ENCODE measurements at places on chromosomes 6 and 20. TPM values are rescaled to one million over a fixed set of nuclear protein-coding genes. Genes with fewer than 3 reads are reported as not detected.
A peak's percentile ranks its signal among the peaks of the same experiment; 100 is the strongest.

- peak; percentile 72 for DNase-seq
- peaks cover 34% of the 10 kb centered on the region for H3K27me3 ChIP-seq
- peak overlapping the region; percentile 56 for H3K4me3 ChIP-seq
Observed at GRCh38 chr6:21664314-21665109, 71.0 kb downstream of the SOX4 start.

DNA sequence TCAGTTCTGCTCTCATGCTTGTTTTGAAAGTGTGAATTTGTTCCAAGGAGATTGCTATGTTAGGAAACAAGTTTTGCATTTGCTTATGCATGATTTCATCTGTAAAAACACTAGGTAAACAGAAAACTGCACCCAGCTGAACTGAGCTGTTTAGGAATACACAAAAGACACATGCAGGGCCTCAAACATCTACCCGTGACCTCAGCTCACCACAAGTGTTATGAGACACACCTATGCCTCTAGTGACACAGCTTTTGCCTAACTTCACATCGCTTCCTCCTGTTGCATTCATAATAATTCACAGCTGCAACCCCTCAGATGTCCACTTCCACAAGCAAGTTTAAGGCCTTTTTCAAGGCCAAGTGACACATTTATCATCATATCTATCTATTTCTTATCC, 98.0 kb upstream of the SLC24A3 start:
- no peak overlapping the region for H3K27ac ChIP-seq
- H3K4me1 ChIP-seq = no peaks in the 10 kb centered on the region
- H3K36me3 ChIP-seq = no peaks in the 10 kb centered on the region

DNA sequence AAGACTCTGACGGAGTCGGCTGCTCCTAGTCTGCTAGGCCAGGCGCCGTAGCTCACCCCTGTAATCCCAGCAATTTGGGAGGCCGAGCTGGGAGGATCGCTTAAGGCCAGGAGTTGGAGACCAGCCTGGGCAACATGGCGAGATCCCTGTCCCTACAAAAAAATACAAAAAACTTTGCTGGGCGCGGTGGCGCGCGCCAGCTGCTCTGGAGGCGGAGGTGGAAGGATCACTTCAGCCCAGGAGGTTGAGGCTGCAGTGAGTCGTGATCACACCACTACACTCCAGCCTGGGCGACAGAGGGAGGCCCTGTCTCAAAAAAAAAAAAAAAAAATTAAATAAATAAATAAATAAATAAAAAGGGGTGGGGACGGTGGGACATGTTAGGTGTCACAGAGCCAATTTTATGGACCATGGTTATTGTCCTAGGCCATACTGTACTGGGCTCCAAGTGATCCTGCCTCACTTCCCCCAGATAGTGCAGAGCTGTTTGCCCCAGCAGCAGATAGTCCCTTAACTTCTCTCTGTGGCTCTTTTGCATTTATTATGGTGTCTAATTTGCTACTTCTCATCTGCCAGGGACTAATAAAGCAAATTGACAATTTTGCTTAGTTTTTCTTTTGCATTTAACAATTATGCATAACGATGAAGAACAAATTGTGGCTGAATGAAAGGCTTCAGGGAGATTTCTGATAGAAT, 5.2 kb downstream of the PI16 start:
- peak; percentile 54 for DNase-seq
- no peak overlapping the region for H3K4me3 ChIP-seq
- H3K36me3 ChIP-seq = no peaks in the 10 kb centered on the region
- peaks cover 8% of the 10 kb centered on the region for H3K4me1 ChIP-seq
- H3K27ac ChIP-seq = no peak overlapping the region
- H3K27me3 ChIP-seq = no peaks in the 10 kb centered on the region

- H3K4me3 ChIP-seq = no peak overlapping the region
- no peak for DNase-seq
- H3K36me3 ChIP-seq = no peaks in the 10 kb centered on the region
- no peak overlapping the region for H3K27ac ChIP-seq
Observed at GRCh38 chr6:104522533-104522932, 337.2 kb downstream of the HACE1 start.

DNA sequence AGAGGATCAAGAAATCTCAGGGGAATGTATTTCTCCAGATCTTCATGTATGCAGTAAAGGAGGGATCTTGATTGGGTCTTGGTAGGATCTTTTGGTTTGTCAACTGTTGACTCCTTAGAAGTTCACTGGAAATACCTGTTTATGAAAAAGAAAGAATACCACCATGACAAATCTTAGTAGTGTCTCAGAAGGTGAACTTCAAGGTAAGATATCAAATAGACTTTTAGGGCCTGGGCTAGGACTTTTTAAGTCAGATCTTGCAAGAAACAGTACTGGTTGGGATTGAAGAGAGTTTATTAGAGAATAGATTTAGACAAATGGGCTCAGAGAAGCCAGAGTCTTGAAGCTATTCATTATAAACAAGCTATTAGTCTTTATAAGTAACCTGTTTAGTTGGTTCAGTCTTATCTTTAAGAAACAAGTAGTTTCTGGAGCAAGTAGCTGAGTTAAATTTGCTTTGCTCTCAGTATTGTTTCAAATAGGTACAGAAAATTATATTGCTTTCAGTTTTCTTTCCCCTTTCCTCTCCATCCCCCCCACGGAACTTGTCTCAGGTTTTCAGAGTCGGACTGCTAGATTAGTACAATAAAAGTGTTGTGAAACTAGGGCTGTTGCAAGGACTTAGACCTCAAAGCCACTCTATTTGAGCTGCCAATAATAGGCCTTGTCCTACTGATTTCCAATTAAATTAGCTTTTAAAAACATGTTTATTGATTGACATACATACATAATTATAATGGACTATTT, 529.1 kb upstream of the CITED2 start:
- no peaks in the 10 kb centered on the region for H3K36me3 ChIP-seq
- H3K4me3 ChIP-seq = no peak overlapping the region
- H3K27me3 ChIP-seq = no peaks in the 10 kb centered on the region
- H3K27ac ChIP-seq = no peak overlapping the region
- DNase-seq = no peak

- H3K4me3 ChIP-seq = no peak overlapping the region
- no peaks in the 10 kb centered on the region for H3K4me1 ChIP-seq
- no peaks in the 10 kb centered on the region for H3K27me3 ChIP-seq
- H3K27ac ChIP-seq = no peak overlapping the region
Observed at GRCh38 chr6:141463237-141463977, 669.3 kb upstream of the GJE1 start.

DNA sequence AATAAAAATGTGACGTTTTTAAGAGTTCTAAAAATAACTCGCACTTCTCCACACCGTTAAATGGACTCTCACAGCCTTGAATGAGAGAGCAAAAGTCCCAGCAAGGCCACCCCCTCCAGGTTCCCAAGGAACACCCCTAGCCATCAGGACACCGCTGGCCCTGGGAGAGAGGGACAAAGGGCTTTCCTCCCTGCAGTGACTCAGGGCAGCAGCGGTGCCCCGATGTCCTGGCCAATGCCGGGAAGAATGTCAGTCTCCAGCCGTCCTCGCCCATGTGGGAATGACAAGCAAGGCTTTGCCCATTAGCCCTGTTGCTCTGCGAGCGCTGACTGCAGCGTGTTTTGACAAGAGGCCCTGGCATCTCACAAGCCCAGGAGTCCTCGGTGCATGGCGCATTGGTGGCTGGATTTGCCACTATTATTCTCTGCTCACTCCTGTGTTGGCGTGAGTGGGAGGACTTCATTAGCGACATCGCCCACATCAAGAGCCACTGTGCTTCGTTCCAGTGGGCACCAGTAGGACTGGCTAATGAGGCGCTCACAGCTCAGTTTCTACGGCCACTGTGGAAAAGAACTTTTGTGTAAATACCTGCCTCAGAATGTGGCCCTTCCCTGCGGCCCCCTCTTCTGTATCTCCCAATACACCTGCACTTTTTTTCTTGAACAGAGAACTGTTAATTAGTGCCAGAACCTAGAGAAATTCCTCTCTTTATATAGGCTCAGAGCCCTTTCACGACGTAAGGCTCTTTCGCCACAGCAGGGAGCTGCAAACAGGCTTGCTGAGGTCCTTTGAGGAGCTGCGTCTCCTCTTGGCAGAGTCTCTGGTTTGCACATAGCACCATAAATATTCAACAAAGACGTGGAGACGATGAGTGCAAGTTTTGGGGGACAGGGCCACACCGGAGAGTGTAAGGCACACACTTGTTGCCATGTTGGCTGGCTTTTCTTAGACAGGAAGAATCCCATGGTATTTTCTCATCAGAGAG, 336.6 kb downstream of the TAF4 start:
- DNase-seq = no peak
- no peaks in the 10 kb centered on the region for H3K4me1 ChIP-seq
- no peak overlapping the region for H3K4me3 ChIP-seq
- no peaks in the 10 kb centered on the region for H3K36me3 ChIP-seq
- no peak overlapping the region for H3K27ac ChIP-seq
- no peaks in the 10 kb centered on the region for H3K27me3 ChIP-seq

The ZNF76 gene
- 31.3 TPM for total RNA-seq

DNA sequence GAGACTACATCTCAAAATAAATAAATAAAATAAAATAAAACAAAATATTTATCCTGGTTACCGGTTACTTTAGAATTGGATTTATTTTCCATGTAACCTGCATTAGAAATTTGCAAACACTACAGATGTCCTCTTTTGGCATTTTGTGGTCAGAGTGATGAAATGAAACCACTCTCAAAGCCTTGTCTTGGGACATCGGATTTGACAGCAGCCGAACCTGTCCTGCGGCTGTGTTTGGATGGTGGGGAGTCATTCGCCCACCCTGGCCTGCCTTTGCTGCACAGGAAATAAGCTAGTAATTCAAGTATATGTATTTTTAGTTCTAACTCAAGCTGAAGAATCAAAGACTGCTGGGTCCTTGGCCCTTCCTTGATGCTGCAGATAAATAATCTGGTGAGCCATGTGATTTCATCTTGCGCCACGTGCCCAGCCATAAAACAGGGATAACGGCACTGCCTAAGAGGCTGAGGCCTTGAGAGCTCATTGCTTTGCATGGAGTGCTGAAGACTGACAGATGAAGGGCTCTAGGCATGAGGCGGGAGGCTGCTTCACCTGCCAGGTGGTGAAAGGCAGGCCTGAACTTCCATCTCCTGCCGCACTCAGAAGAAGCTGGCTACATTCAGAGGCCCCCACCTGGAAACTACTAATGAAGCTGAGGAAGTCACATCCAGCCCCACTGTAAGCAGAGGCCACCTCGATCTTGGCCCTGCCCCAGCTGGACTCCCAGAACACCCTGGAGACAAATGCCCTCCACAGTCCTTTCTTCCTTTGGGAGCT, 76.9 kb downstream of the NOL4L start:
- no peak overlapping the region for H3K27ac ChIP-seq
- H3K27me3 ChIP-seq = no peaks in the 10 kb centered on the region

The HLA-DPB1 gene
- 385 TPM for total RNA-seq

DNA sequence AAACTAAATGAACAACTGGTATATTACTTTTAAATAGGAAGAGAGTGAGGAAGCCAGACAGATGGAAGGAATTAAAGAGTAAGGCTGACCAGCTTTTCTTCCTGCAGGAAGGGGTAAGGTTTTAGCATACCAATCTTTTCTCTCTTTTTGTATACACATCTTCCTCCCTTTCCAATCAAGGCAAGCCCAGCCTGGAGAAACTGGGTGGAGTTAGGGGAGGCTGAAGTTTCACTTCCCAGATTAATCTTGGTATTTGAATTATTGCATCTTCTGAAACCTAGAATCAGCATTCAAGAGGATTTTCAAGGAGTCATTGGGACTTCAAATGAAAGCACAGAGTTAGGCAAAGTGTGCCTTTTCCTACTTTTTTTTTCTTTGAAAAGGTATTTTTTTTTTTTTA, 33.1 kb downstream of the TMEM14A start:
- peaks cover 8% of the 10 kb centered on the region for H3K27me3 ChIP-seq
- no peaks in the 10 kb centered on the region for H3K4me1 ChIP-seq
- H3K4me3 ChIP-seq = no peak overlapping the region
- DNase-seq = no peak

The MATN4 gene
- total RNA-seq = 0.29 TPM

DNA sequence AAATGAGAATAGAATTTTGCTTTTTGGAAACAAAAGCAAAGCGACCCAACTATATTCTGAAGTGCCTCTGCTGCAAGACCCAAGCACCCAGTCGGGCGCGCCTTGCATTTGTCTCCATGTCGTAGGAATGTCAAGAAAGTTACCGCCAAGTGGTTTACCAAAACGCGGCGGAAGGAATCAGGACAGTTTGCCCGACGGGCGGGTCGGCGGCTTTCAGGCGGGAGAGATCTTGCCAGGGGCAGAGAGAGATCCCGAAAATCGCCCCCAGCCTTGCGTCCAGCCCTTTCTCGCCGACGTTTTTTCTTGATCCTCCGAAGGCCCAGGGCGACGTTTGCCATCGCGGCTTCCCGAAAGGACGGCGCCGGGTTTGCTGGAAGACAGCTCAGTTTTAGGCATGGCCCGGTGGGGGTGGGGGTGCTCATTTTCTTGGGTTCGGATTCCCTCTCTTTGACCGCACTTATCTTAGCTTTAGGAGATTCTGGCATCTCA, 4.0 kb upstream of the LIN28B start:
- no peak for DNase-seq
- no peaks in the 10 kb centered on the region for H3K36me3 ChIP-seq
- no peak overlapping the region for H3K4me3 ChIP-seq
- no peaks in the 10 kb centered on the region for H3K4me1 ChIP-seq

DNA sequence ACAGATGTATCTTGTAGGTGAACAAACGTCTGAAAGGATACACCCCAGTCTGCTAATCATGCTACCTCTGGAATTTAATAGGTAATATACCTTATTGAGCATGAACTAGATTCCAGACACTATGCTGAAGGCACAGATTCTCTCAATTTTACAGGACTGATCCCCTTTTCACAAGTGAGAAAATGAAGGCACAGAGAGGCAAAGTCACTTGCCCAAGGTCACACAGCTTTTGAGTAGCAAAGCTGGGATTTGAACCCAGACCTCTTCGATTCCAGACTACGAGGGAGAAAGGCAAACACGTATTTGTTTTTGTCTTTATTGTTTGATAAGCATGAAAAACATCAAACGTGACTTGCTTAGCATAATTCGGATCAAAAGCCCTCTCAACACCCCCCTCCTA, 34.4 kb upstream of the PMEPA1 start:
- no peak overlapping the region for H3K4me3 ChIP-seq
- DNase-seq = no peak
- H3K36me3 ChIP-seq = no peaks in the 10 kb centered on the region
- peaks cover 14% of the 10 kb centered on the region for H3K4me1 ChIP-seq

GRCh38 chr20:46649965-46650542, 1.2 kb downstream of the SLC13A3 start:
- no peak overlapping the region for H3K27ac ChIP-seq
- H3K27me3 ChIP-seq = peaks cover 21% of the 10 kb centered on the region

The CDYL gene
- 40.8 TPM for total RNA-seq

The PRKN gene
- total RNA-seq = 2.7 TPM

The CCN6 gene
- not detected for total RNA-seq

The PRICKLE4 gene
- total RNA-seq = 14.2 TPM

- H3K4me1 ChIP-seq = peaks cover 39% of the 10 kb centered on the region
- H3K27ac ChIP-seq = peak overlapping the region; percentile 98
- no peak for DNase-seq
Observed at GRCh38 chr6:79077715-79078074, 359 bp downstream of the PHIP start.

GRCh38 chr6:415087-415486, 23.5 kb downstream of the IRF4 start:
- no peaks in the 10 kb centered on the region for H3K4me1 ChIP-seq
- DNase-seq = no peak
- H3K27ac ChIP-seq = no peak overlapping the region
- H3K36me3 ChIP-seq = no peaks in the 10 kb centered on the region
- H3K4me3 ChIP-seq = no peak overlapping the region
- no peaks in the 10 kb centered on the region for H3K27me3 ChIP-seq

GRCh38 chr20:44092551-44093248, 94.3 kb downstream of the JPH2 start:
- H3K4me3 ChIP-seq = no peak overlapping the region
- H3K27ac ChIP-seq = no peak overlapping the region
- H3K4me1 ChIP-seq = no peaks in the 10 kb centered on the region
- H3K27me3 ChIP-seq = peaks cover 5% of the 10 kb centered on the region
- no peak for DNase-seq

- H3K36me3 ChIP-seq = peaks cover 92% of the 10 kb centered on the region
- H3K27ac ChIP-seq = no peak overlapping the region
- no peak for DNase-seq
- no peak overlapping the region for H3K4me3 ChIP-seq
Observed at GRCh38 chr6:157937916-157938315, 43.7 kb upstream of the SYNJ2 start.
